Smooth muscle cell of the brain vasculature (primary cell): ENCODE measurements at places on chromosomes 4 and X.

GRCh38 chr4:175440786-175441185 is 371.3 kb downstream of the GPM6A start:
- no peak for DNase-seq

GRCh38 chrX:147680251-147680650 is 231.5 kb upstream of the FMR1 start:
- no peak for DNase-seq

GRCh38 chrX:107504006-107504405 is 54.6 kb downstream of the FRMPD3 start:
- DNase-seq, result no peak

DNA sequence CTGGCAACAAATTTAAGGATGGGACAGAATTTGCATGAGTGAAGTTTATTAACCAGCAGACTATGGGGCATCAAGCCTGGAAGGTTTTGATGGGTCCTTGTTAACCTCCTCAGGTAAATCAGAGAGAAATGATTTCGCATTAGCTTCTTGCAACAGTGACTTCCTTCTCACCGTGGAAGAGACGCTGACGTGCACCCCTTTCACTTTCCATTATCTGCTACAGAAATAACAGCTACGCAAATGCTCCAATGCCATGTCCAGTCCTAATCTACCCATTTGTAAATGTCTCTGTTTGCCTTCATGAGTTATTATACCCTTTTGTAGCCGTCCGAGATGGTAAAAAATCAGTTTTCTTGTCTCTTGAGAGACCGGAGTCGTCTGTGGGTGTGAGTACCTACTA is 100.3 kb downstream of the SLC34A2 start:
- no peak for DNase-seq

DNA sequence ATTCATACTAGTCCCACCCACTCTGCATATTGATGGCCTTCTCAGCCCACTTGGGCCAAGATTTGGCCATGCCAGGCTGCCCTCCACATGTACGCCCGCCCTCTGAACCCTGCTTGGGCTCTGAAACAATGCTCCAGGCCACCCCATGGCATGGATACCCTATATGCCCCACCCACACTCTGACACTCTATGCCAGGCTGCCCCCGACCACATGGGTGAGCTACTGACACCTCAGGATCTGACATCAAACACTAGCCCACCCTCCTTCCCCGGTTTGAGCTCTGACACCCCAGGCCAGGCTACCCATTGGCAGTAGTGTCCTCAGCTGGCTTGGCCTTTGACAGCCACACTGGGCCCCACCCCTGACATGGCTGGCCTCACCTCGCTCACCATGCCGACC is 69.5 kb downstream of the HPRT1 start:
- DNase-seq, result no peak

GRCh38 chr4:38068107-38068506 is 107.9 kb downstream of the PTTG2 start:
- no peak for DNase-seq

DNA sequence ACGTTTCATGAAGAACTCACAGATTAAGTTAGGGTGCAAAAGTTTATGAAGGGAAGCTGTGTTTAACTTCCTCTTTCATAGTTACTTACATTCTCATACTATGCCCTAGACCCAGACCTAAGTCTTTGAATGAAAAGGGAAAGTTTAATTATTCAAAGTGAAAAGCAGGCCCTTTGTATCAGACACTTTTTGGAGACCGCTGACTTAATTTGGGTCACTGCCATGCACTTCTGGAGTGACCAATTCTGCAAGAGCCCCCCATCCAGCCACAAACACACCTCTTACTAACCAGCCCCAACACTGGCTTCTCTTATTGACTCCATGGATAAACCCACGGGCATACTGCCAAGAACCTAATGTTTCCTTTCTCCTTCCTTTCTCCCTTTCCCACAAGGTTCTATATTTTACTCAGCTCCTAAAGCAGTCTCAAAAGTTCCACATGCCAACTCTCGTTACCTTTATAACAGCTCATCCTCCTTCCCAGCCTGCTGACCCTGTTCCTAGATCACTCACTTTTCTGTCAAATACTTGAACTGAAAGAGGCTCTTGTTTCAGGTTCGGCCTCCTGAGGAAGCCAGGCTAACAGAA is 34.5 kb downstream of the ABCE1 start:
- no peak for DNase-seq

DNA sequence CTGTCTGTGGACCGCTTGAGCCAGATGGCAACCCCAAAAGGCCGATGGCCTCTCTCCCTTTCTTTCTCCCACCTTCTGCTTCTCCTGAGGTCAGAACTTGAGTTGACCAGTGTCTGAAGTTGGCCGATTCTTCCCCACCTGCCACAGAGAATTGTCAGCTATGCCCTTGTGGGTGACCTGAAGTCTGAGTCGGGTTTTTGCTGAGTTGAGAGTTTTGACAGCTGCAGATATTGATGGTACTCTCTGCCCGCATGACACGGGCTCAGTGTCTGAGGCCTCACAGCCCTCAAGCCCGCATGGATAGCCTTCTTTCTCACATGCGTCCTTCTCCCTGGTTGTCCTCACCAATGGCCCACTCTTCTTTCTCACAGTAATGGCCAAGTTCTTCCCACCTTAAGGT is 111.0 kb downstream of the EFNB1 start:
- DNase-seq, result no peak

DNA sequence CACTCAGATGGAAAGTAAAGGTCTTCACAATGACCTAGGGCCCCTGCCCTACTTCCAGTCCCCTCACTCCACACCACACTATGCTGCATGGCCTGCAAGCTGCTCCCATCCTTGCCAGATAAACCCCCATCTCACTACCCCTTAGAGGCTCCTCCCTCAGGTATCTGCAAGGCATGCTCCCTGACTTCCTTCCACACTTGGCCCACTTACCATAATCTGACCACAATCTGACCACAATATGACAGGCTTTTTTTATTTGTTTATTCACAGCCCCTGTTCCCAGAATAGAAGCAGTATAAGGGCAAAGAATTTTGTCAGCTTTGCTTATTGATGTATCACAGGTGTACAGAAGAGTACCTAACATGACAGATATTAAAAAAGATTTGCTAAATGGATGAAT is 124.7 kb downstream of the CAMK2D start:
- no peak for DNase-seq

DNA sequence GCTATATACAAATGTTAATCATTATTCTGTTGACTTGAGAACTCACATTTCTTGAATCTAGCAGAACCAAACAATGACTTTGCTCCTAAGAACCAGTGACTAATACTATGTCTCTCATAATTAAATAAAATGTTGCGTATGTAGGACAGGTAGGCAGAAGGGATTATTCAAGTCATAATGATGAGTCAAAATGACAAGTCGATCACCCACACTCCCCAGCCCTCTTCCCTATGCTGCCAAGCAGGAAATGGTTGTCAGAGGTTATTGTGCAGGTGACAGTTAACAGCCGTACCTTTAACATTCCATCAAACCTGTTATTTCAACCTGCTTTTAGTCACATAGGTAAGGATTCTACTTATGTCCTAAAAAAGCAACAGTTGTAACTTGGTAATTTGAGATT is 22.0 kb upstream of the STK26 start:
- no peak for DNase-seq

DNA sequence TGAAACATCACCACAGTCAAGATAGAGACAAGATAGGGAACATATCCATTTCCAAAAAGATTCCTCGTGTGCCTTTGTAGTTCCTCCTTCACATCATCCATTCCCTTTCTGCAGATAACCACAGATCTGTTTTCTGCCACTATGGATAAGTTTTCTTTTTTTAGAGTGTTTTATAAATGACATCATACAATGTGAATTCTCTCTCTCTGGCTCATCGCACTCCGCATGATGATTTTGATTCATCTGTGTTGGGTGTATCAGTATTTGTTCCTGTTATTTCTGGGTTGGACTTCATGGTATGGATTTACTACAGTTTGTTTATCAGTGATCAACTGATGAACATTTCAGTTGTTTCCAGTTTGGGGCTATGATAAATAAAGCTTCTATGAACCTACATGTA is 23.2 kb upstream of the ANXA3 start:
- DNase-seq, result no peak

DNA sequence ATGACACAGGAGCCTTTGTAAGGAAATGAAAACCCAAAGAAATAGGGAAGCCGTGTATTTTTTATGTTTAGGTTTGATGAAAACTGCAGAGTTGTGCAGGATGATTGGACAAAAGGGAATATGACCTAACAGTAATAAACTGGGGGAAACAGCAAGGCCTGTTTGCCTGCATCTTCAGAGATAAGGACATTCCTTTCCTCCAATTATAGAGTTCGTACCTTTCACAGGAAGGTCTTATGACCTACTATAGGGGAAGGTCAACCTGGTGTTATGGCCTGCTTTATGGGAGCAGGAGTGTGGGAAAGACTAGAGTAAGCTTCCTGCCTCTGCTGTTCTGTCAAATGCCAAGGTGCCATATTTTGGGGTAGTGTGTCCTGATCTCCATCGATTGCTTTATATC is 42.5 kb downstream of the BBS12 start:
- DNase-seq, result no peak

DNA sequence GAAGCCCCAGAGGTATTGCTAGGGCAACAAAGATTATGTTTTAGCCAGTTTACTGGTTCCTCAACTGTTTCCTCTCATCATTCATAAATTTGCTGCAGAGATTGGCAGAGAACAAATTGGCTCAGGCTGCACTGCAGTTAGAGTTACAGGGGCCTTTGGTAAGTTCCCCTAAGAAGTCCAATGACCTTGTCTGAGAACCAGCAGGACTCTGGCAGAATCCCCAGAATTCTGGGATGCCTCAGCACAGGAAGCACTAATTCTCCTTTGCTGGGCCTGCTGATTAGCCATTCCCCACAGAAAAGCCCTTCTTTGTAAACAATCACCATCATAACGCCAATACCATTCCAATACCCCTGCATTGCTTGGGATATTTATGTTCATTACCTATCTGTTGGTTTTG is 151.3 kb downstream of the USP46 start:
- DNase-seq, result no peak

DNA sequence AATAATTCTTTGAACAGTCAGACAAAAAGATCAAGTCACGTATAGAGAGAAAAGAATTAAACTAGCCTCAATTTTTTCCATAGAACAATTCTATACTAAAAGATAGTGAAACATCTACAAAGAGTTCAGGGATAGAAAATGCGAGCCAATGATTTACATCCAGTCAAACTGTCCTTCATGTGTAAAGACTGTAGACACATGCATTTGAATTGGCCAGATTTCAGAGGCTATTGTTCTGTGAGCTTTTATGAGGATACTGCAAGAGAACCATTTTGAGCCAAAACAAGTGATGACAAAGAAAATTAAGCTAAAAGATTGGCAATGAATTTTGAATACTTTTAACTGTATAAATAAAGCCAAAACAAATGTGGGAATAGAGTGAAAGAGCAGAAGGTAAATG is 1230.3 kb downstream of the RPA4 start:
- no peak for DNase-seq

GRCh38 chrX:72100824-72101351 is 30.8 kb downstream of the RTL5 start:
- no peak for DNase-seq

GRCh38 chr4:8468746-8469535 is 28.4 kb downstream of the TRMT44 start:
- peak; percentile 37 for DNase-seq

- no peak for DNase-seq
These were observed 239.9 kb upstream of the TEX13A start for GRCh38 chrX:105460376-105460775.

DNA sequence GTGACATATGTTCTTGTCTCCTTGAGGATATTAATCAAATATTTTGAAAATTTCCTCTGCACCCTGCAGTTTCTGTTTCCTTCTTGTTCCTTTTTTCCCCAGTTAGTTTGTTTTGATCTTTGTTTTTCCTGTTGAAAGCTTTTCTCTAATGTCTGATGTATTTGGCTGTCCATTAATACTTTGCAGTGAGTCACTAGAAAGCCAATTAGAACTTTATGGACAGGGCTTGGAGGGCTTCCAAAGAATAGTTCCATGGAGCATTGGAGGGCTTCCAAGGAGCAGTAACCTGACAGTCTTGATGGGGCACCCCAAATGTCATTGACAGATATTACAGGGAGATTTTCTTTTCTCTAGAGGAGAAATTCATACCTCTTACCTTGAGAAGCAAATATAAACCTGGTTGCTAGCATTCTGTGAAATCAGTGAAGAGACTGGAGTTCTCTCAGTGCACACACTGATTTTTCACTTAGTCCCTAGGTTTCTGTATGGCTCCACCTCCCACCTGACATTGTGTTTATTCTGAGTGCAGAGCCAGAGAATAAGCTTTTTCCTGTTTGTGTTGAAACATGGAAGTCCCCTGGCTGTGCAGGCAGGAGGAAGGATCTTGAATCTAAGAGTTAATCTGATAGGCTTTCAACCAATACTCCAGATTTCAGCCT is 26.5 kb downstream of the SPARCL1 start:
- no peak for DNase-seq

GRCh38 chr4:10085828-10086505 is 30.6 kb downstream of the WDR1 start:
- DNase-seq, result no peak

- no peak for DNase-seq
These were observed 215.9 kb downstream of the MID1 start for GRCh38 chrX:10404436-10404835.

GRCh38 chr4:185710487-185710995 is 101.5 kb downstream of the SORBS2 start:
- DNase-seq, result no peak

- no peak for DNase-seq
These were observed 112.5 kb downstream of the CCNG2 start for GRCh38 chr4:77269505-77269904.

- DNase-seq, result no peak
These were observed 84.3 kb upstream of the CLDN34 start for GRCh38 chrX:9882669-9883446.

DNA sequence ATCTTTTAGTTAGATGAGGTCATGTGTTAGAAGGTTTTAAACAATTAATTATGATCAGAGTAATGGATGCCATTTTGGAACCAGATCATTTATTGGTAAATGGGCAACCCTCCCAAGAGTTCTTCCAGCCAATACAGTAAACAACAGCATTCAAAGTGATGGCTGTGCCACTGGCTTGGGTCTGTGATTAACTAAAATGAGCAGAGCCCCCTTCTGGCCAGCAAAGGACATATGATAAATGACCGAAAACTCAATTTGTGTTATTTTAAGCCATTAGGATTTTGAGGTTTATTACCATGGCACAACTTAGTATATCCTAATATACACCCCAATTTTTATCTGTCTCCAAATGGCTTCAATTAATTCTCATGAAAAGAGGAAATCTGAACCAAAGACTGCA is 90.8 kb upstream of the NPFFR2 start:
- no peak for DNase-seq

DNA sequence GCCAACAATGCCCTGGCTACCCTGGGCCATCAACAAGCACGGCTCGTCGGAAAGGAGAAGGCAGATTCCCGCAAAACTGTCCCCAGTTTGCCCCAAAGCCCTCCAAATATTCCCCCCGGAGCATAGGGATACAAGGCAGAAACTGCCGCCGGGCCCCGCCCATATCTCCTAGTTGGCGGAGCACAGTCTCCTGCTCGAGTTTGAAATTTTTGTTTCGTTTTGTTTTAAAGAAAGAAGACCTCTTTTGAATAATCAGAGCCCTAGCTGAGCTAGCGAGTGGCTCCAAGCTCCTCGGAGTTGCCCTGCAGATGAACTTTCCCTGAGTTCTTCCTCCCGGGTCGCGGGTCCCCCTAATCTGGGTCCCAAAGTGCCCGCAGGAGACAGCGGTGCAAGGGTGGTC is 138.1 kb upstream of the ZIC3 start:
- DNase-seq, result no peak

GRCh38 chr4:139950568-139950967 is 203.4 kb downstream of the MAML3 start:
- DNase-seq, result no peak
